ENCODE measurements at places on chromosomes 1 and 21.

DNA sequence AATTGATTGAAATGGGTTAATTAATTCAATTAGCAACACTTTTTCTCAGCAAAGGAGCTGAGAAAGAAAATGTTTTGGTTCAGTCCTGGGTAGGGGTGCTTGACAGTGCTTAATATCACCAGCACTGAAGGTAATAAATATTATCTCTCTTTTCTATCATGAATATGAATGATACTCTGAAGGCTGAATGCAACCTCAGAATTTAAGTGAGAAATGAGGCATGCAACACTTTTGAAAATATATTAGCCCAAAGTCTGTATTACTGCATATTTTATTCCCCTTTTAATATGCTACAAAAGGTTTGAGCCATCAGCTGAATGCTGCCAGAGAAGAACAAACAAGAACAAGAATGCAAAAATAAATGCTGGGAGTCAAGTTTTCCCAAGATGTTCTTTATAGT lies 52.0 kb upstream of the SAMSN1 start:
- no peak for DNase-seq

- DNase-seq, result no peak
Measured at GRCh38 chr1:13935336-13935735, 235.3 kb downstream of the PRDM2 start.

GRCh38 chr1:19710825-19711611 lies 46.3 kb downstream of the HTR6 start:
- no peak for DNase-seq

GRCh38 chr1:39508857-39509305 lies 17.4 kb downstream of the BMP8A start:
- peak; percentile 31 for DNase-seq

DNA sequence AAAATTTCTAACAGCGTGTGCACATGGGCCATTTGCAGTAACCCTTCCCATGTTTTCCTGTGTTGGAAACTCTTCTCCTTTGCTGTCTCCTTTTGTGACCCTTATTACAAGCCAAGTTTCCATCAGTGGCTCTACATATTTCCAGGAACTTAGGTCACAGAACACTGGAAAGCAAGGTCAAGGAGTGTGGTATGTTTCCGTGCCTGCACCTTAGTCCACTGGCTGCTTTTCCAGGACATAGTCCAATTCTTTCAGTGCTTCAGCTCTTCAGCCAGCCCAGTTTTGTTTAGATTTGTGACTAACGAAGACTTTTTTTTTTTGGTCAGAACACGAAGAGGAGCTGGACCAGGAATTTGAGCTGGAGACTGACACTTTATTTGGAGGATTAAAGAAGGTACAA lies 33.8 kb downstream of the HHAT start:
- DNase-seq, result peak; percentile 67

GRCh38 chr1:22702296-22703085 lies 8.1 kb upstream of the EPHB2 start:
- DNase-seq, result no peak

DNA sequence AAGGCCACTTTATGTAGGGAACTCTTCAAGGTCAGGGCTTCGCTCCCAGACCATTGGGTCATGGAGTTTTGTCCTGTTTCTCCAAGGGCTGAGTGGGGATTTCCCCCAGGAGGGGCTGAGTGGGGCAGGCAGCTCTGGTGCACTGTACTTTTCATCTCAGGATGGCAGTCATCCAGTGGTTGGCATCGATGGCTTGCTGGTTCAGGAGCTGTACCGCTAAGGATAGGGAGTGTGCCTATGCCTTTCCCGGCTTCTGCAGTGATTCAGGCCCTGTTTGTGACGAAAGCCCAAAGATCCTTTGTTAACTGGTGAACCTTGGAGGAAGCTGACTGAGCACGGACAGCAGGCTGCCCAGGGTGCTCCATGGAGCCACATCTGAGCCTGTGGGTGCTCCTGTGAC lies 100.1 kb upstream of the GADD45A start:
- no peak for DNase-seq

All from astrocyte of the hippocampus (primary cell).